ENCODE measurements at places on chromosomes 2 and 18.

DNA sequence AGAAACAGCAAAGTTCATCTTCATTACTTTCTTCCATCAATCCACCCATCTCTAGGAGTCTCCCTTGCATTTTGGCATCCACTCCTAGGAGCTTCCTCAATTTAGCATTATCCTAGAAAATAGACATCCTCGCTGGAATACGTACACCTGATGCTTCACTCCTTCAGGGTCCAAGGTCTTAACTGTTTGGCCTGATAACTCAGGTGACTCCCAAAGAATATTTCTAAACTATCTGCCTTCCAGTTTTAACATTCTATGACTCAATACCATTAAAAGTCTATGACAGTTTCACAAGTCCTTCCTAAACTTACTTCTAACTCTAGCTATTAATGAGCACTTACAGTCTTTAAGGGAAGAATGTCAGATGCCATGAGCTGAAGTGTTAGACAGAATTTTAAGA lies 26.5 kb upstream of the TLK1 start:
- DNase-seq: no peak

- DNase-seq: no peak
These were observed 10.9 kb downstream of the SH2D6 start for GRCh38 chr2:85429213-85429923.

- DNase-seq: no peak
These were observed 118.4 kb downstream of the ARL4C start for GRCh38 chr2:234378440-234378839.

DNA sequence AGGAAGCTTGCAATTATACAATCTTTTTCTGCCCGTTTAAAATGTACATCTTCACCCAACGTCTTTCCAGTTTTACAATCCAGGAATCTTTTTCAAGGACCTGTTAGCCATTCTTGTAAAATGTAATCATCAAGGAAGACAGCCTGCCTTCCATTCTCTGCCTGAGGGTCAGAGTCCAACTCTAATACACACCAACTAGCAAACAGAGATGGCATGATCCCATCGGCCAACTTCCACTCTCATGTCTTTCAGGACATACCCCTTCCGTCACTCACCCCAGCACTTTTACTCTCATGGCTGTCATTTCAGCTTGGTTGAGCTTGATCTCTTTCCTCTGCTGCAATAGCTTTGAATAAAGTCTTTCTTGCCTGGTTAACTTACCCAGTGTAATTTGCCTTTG lies 172.5 kb upstream of the NETO1 start:
- DNase-seq: no peak

DNA sequence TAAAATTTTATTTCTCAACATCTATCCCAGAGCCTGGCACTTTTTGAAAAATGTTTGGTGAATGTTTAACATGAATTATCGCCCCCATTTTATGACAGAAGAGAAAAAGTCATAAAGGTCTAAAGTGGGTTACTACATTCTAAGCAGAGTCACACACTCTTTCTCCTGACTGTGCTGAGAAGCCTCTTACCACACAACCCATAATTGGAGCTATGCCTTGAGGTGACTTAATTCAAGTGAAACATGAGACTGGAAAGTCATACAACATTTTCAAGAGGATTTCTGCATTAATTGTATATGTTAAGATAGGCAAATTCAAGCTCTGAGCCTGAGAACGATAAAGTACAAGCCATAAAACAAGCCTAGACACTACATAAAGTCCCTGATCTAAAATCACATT lies 3.1 kb upstream of the DSEL start:
- no peak for DNase-seq

- no peak for DNase-seq
These were observed 24.7 kb upstream of the PTPN2 start for GRCh38 chr18:12908706-12909105.

DNA sequence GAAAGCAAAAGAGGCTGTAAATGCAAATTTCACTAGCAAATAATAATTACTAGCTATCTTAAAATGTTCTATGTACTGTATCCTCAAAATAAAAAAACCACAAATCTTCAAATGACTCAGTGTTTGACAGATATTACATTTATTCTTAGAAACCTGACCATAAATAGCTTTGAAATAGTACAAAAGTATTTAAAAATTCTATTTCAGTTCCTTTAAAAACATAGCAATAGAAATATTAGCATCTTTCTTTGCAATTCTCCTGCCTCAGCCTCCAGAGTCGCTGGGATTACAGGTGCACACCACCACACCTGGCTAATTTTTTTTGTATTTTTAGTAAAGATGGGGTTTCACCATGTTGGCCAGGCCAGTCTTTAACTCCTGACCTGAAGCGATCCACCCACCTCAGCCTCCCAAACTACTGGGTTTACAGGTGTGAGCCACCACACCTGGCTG lies 50.6 kb downstream of the MSH6 start:
- no peak for DNase-seq

GRCh38 chr2:225889452-225889851 lies 489.9 kb downstream of the NYAP2 start:
- DNase-seq: no peak

GRCh38 chr2:171412571-171413175 lies 21.1 kb downstream of the METTL8 start:
- DNase-seq: no peak

- DNase-seq: no peak
These were observed 12.3 kb downstream of the LIMS2 start for GRCh38 chr2:127662937-127663565.

- no peak for DNase-seq
These were observed 220.5 kb upstream of the ID2 start for GRCh38 chr2:8461341-8461740.

- no peak for DNase-seq
These were observed 748.9 kb upstream of the NXPH2 start for GRCh38 chr2:139529080-139529479.

DNA sequence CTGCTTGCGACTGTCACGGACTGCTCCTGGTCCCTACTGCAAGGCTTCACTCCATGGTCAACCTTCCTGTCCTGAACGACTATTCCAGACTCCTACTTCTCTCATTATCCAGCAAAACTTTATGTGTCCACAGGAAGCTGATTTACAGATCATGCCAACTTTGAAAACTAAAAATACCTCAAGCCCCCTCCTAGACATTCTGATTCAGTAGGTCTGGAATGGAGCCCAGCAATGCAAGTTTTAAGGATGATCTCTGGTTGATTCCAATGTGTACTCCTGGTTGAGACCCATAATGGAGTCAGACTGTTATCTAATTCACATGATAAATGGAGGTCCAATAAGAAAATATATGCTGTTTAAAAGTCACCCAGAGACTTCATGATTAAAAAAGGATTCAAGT lies 13.1 kb upstream of the LRATD1 start:
- DNase-seq: no peak

GRCh38 chr2:15557887-15558311 lies 3.2 kb downstream of the NBAS start:
- no peak for DNase-seq

DNA sequence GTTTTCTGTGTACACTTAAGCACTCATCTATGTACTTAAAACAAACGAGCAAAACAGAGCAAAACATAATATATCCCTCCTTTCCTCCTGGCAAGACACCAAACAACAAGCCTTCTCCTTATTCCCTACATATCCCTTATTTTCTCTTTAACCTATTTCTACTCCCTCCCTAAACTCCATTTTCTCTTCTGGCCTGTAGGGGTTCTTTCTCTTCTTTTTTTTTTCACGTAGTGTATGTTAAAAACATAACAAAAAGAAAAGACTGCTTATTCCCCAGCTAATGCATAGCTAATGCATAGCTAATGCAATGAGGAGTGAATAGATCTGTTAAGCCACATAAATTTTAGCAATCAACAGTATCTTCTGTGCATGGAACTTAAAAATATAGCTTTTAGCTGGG lies 193.4 kb downstream of the TMEM247 start:
- DNase-seq: no peak

DNA sequence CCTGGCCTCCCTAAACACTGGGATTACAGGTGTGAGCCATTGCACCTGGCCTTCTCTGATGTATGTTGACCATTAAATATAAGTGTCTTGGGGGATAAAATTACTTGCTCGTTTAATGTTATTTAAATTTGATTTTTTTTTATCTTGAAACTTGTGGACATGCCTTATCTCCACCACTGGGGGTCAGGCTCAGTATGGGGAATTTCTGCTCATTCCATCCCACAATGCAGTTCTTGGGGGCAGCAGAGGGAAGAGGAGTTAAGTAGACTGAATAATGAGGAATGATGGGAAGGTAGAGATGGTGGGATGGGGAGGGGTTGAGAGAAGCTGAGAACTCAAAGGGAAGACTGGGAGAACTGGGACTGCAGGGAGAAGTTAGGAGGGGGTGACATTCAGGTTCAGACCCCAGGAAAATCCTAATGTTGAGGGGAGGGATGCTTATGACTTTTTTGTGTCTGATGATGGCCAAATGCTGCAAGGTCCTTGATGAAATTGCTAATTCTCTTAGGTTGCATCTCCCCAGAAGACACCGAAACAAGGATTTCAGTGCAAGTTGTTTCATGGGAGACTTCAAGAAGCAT lies 174.2 kb downstream of the MIB1 start:
- no peak for DNase-seq

DNA sequence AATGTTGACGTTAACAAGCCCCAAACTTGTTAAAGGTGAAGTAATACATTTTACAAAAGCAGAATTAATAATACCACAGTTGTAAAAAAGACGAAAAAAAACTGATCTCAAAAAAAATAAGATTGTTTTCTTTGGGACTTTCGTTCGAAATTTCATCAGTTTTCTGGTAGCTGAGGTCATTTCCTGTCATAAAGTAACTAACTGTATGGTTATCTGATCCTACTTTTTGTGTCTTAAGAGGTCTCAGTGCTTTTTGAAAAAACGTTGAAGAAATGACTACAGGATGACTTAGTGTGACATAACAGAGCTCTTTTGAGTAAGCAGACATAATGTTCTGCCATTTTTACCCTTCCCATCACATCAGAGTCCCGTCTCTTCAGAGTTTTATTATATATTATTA lies 79.3 kb downstream of the BIRC6 start:
- no peak for DNase-seq

DNA sequence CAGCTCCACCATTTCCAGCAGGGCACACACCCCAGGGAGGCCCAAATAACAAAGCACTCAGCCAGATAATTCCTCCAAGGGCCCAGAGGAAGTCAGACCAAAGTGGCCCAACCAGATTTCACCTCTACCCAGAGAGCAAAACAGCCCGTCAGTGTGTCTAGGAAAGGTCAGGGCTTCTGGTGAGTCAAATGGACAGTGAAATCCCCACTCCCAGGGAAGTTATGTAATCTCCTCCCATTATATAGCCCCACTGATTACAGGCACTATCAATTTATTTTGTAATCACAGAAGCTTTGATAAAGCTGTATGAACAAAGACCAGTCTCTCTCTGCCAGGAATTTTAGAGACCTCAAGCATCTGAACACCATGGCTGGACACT lies 4.0 kb downstream of the B4GALT6 start:
- no peak for DNase-seq

DNA sequence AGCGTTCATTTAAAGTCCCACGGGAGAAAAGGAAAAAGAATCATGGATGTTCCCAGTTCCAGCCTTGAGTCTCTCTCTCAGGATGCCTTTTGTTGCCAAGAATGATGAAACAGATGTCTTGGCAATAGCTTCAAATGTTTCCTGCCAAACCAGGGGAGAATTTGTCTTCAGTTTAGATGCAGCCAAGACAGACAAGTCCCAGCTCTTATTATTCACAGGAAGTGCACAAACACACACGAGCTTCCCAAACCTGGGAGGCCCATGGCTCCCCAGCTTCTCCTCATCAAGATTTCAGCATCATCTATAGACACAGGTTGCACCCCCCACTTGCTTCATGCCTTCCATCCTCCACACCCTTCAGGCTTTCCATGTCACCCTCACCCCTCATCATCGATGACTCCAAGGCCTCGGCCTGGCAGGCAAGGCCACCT lies 45.9 kb downstream of the HS1BP3 start:
- DNase-seq: no peak

GRCh38 chr2:12465631-12466135 lies 251.1 kb upstream of the TRIB2 start:
- no peak for DNase-seq

GRCh38 chr2:240642061-240642805 lies 17.0 kb downstream of the GPR35 start:
- DNase-seq: no peak

DNA sequence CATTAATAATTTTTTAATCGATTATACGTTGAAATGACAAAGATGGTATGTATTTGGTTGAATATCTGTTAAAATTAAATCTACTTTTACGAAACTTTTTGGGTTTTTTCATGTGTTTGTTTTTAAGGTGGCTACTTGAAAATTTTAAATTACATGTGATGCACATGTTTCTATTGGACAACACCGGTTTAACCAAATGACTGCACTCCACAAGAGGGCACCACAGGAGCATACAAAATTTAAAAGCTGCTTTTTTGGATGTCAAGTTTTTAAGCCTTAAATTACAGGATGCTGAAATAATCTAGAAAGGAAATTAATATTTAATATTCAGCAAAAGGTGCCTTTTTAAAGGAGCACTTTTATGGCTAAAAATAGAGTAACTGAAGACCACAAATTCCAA lies 98.7 kb downstream of the ACVR1 start:
- DNase-seq: no peak
